ENCODE measurements at places on chromosomes 7 and 10. TPM values are rescaled to one million over a fixed set of nuclear protein-coding genes. Genes with fewer than 3 reads are reported as not detected.

DNA sequence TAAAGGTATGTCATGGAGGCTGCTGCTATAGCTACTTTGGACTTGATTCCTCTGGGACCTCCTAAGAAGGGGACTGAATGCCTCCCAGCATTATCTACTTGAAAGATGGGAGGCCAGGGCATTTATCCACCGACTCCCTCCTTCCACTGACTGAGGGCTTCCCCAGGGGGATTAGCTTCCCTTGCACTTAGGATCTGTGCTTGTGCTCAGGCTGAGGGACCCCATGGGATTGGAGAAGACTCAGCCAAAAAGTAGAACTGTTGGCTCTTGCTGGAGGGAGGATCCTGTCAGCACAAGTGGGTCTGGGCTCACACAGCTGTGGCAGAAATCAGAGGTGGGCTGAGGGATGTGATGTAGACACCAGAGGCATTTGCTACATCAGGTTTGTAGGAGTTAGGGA lies 81.5 kb upstream of the SYPL1 start:
- DNase-seq, result no peak

DNA sequence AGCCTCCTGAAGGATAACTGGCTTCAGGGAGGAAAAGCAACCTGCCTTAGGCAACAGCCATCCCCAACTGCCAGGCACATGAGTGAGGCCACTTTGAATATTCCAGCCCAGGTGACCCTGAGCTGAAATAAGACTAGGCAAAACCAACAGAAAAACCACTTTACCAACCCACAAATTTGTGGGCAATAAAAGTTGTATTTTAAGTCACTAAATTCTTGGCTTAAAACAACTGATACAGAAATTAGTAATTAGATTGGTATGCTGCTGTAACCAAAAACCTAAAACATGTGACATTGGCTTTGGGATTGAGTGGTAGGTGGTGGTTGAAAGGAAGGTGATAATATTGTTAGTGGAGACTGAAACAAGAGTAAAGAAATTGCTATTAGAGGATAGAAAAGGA lies 39.9 kb downstream of the ABCB4 start:
- no peak for DNase-seq

The PROSER2 gene
- total RNA-seq, result 2.9 TPM

- DNase-seq, result no peak
These were observed 206.6 kb downstream of the SKAP2 start for GRCh38 chr7:26657686-26658388.

DNA sequence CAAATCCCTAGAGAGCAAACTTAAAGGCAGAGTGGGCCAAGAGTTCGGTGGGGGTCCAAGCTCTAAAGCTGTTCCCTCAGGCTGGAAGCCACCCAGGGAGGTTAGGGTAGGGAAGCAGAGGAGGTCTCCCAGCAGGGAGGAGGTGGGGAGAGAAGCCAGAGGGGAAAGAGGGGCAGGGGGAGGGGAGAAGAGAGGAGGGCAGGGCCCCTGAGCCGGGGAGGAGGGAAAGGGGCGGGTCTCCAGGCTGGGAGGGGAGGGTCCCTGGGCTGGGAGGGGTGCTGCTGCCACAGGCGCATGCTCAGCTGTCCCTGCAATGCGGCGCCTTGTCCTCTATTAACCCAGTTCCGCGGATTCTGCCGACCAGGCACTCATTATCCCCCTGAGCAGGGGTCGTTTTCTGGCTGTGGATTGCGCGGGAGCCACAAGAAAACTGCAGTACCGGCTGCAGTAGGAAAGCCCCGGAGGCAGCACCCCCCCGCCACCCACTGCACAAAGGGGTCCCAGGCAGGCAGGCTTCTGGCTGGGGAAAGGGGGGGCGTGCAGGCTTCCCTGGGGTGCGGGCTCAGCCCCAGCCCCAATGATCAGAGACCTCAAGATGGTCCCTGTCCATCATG lies 49.3 kb downstream of the CAMK2B start:
- no peak for DNase-seq

GRCh38 chr7:37353949-37354655 lies 94.6 kb downstream of the ELMO1 start:
- no peak for DNase-seq

GRCh38 chr7:116148108-116148507 lies 62.2 kb upstream of the TES start:
- no peak for DNase-seq

The ABCB4 gene
- not detected for total RNA-seq

DNA sequence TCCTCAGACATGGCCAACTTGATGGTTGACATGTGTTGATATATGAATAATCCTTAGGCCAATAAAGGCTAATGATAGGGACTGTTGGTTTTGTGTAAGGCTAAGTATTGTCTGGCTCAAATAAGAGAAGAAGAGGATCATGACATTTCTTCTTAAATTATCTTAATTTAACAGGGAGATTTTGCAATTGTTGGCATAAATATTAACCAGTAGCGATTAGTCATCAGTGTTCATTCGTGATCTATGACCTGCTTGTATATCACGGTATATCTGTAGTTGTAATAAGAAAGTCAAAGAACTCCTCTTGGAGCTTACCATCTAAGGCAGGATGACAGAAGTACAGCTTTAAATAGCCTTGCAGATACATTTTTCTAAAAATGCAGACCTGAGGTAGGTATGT lies 196.4 kb downstream of the CREB5 start:
- DNase-seq, result no peak

DNA sequence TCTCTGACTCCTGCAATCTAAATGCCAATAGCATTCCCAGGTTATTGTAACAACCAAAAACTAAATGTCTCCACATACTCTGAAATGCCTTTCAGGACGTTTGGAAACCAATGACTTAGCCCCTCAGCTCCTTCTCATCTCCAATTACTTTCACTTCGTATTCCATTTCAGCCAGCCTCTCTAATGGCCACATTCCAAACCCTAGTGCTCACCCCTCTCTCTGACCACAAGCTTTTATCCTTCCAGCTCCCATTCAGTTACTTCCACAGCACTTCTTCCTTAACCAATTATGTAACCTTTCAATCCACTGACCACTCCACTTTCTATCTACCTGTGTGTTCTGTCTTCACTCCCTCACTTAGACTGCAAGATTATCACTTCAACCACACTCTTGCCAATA lies 4.3 kb downstream of the NOC3L start:
- DNase-seq, result peak; percentile 88

GRCh38 chr10:58741673-58742072 lies 229.0 kb downstream of the BICC1 start:
- DNase-seq, result no peak

The SEPHS1 gene
- 40.5 TPM for total RNA-seq

DNA sequence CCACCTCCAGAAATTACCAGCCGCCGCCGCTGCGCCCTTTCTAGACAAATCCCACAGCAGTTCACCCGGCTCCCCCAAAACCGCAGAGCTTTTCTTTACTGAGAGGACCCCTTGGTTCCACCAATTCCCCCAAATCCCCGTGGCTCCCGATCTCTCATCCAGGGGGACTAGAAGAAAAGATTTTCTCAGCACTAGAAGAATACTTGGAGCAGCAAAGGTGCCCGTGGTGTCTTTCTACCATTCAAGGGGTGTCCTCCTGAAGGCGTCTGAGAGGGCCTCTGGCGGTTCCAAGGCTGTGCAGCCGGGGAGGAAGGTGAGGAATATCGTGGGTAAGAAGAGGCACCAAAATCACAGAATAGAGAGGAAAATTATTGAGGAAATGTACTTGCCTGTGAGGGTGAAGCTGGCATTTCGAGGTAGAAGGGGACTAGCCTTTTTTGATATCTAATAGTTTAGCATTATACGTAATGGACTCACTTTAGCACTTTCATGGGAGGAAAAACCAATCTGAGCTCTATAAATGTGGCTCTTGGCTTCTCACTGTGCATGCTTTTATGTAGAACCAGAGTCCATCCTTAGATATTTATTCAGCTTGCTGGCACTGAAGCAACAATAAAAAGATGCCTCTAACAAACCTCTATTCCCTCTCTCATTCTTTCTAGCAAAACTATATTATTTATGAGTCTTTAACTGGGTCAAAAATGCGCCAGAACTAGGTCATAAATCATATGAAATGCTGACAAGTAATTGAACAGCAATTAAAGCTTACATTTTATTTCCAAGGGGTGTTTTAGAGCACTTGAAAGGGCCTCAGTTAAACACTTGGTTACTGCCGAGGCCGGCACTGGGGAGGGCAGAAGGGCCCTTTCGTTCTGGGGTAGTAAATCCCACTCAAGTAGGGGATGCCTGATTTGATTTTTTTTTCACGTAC lies 13.8 kb upstream of the HOXA2 start:
- DNase-seq, result no peak

GRCh38 chr10:124420254-124420653 lies 1.5 kb upstream of the OAT start:
- no peak for DNase-seq

- DNase-seq, result no peak
These were observed 135.1 kb downstream of the NRBF2 start for GRCh38 chr10:63268149-63268797.

- DNase-seq, result no peak
These were observed 2.6 kb upstream of the CAMK1D start for GRCh38 chr10:12346707-12347106.

The ITGA8 gene
- total RNA-seq, result not detected

GRCh38 chr7:157751406-157751805 lies 414.6 kb downstream of the DNAJB6 start:
- DNase-seq, result no peak

- DNase-seq, result peak; percentile 55
These were observed 259.8 kb downstream of the GLI3 start for GRCh38 chr7:41977151-41977651.

GRCh38 chr10:4186849-4187540 lies 402.0 kb upstream of the KLF6 start:
- no peak for DNase-seq

The C7orf33 gene
- total RNA-seq, result not detected

GRCh38 chr7:66321283-66321682 lies 116.1 kb downstream of the TPST1 start:
- DNase-seq, result no peak

DNA sequence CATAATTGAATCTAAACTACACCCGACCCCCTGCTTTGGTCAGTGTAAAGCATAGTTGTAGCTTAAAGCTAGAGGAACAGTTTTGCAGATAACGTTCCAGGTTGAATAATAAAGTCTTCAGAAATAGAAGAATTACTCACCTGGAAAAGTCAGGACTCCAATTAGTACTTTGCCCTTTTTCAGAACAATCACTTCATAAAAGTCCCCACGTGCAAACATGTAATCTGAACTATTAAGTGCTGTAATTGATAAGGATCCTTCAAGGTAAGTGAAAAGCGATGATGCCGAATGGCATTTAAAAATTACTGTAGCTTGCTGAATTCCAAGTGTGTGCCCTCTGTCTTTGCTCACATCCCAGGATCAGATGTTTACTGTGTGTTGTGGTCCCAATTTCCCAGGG lies 53.6 kb upstream of the INSYN2A start:
- DNase-seq, result no peak

The LHFPL3 gene
- total RNA-seq, result not detected

DNA sequence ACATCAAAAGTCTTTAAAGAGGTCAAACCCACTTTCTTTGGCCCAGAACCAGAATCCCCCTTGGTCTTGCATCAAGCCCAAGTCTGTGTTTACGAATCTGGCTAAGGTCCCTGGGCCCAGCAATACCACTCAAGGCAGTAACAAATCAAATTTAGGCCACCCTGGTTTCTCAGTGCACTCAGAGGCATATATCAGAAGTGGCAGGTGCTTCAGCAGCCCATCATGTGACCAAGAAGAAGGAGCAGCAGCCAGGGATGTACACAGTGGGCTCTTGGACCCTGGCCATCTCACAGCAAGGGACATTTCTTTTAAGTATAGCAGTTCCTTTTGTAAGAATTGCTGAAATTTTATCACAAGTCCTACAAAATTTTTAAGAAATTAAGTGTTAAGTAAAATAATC lies 7.3 kb upstream of the SLC25A13 start:
- DNase-seq, result no peak

- DNase-seq, result no peak
These were observed 14.9 kb upstream of the SP4 start for GRCh38 chr7:21412957-21413356.

The TAC1 gene
- not detected for total RNA-seq

Measured in HFFc6 (cell line).